ENCODE measurements at places on chromosomes 2 and 18.

DNA sequence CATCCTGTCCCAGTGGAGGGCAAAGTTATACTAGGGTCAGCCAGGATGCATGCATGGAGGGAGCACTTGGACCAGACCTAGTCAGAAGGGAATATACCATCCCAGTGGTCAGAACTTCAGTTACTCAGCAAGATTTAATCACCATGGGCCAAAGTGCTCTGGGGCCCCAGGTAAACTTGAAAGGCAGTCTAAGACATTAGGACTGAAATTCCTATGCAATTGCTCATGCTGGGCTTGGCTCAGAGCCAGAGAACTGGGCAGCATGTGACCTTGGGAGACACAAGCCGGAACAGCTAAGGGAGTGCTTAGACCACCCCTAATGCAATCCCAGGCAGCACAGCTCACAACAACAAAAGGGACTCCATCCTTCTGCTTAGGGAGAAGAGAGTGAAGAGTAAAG, 401.3 kb downstream of the KCNJ3 start:
- DNase-seq: no peak

GRCh38 chr2:148565272-148565894, 79.2 kb upstream of the EPC2 start:
- DNase-seq: peak; percentile 5

DNA sequence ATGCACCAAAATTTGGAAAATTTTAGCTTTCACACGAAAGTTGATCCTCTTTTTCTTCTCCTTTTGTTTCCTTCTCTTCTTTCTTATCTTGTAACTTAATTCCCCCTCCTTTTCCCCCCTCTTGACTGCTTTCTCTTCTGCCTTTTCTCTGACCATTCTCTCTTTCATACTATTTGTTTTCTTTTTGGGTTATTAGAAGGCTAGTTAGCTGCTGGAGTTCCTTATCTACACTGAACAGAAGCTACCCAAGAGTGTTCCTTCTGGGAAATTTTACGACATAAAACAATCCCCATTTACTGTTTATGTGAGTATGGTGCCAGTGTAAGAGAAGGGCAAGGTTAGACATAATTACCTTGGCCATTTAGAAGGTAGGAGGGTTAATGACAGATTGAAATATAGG, 218.4 kb upstream of the DTNA start:
- DNase-seq: no peak

GRCh38 chr2:227799202-227799601, 14.4 kb upstream of the CCL20 start:
- DNase-seq: no peak

DNA sequence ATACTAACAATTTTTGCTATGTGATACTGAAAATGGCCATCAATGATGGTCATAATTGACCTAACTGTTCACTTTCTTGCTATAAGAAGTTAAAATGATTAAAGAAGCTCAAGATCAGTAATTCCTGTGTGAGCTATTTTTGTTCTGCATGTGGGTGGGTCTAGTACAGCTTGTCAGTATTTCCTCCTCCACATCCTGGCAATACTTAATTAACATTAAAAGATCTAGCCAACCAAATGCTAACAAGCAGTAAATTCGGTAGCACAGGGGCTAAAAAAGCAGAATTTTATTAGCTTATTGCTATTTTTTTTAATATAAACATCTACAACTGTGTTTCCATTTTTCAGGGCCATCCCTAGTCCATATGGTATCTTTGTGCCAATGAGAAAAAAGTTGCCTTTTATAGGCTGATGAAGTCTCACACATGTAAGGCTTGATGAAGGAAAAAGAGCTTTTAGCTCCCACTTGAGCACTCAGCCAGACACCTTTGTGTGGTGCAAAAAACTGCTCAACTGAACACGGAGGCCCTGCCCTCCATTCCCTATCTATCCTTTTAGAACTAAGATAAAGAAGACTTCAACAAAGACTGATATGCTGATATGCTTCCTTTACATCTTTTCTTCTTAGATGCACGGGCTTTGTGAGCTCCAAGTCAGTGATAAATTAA, 4.9 kb upstream of the PNO1 start:
- no peak for DNase-seq

DNA sequence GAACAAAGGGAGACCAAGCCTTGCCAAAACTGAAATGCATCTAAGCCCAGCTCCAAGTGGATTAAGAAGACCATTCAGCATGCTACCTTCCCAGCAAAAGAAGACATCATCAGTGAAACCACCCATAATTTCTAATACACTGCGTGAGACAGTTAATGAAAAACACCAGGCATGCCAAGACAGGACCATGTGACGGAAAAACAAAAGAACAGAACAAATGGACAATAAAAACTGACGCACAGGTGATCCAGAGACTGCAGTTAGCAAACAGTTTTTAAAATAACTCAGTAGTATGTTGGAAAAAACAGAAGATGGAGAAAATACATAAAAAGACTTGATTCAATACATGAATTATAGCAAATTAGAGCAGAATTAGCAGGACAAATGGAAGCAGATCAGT, 15.3 kb downstream of the FAM168B start:
- no peak for DNase-seq

Data from NCI-H1694 (cell line).